CD4-positive, alpha-beta T cell treated with Interferon alpha-2 for 1 hour (primary cell): ENCODE measurements at places on chromosomes 6 and 20.

DNA sequence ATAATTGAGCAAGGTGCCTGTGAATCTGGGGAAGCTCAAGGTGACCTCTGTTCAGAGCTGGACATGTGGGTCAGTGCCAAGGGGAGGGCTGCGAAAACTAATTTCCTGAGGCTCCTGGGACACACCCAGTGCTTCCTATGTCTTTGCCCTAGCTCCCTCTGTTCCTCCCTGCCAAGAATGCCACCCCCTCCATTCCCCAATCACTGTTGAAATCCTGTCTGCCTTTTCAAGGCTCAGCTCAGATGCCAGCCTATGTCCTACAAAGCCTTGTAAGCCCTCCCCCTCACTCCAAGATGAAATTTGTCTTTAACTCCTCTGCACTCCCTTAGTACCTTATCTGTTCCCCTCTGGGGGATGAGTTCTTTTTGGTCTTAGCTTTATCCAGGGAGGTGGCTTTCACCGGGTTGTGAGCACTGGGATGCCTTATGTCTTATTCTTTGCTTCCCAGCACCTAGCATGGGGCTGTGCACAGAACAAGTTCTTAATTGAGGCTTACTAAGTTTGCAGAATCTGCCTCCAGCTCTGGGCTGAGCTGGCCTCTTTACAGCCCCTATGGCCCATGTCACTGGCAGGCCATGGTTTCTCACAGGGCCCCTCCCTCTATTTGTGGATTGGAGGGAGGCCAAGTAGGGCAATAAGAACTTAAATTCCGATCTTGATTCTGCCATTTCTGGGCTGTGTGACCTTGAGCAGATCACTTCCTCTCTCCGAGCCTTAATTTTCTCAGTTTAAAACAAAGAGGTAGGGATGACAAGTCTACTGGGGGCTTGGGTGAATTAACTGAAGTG, 51.5 kb upstream of the EPB41L1 start:
- DNase-seq: no peak

- DNase-seq: peak; percentile 31
Observed at GRCh38 chr6:25404693-25405169, 125.6 kb downstream of the CARMIL1 start.

GRCh38 chr20:30630761-30631160, 626.7 kb upstream of the DEFB115 start:
- no peak for DNase-seq

GRCh38 chr20:15760001-15760621, 813.1 kb downstream of the KIF16B start:
- no peak for DNase-seq

GRCh38 chr6:20814494-20814893, 280.2 kb downstream of the CDKAL1 start:
- no peak for DNase-seq

- no peak for DNase-seq
Observed at GRCh38 chr6:108946695-108947094, 98.5 kb downstream of the ARMC2 start.

- no peak for DNase-seq
Observed at GRCh38 chr6:3881711-3882421, 32.7 kb downstream of the FAM50B start.
